IMR-90 (cell line): ENCODE measurements at places on chromosomes 3 and 15. TPM values are rescaled to one million over a fixed set of nuclear protein-coding genes. Genes with fewer than 3 reads are reported as not detected.

DNA sequence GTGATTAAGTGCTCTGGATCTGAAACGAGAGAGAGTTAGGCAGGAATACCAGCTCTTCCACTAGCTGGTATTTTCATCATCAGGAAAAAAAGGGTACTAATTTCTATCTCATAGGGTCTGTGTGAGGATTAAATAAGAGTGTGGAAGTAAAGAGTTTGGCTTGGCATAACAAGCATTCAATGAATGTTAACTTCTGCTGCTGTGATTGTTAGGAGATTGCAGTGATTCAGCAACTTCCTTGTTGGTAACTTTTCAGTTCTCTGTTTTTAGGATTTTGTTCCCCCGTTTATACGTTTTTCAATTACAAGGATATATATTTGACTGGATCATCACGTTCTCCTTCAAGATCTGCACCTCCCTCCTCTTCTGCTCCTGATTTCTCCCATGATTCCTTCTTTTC is 65.9 kb upstream of the MYO5C start:
- DNase-seq, result no peak

GRCh38 chr3:180416111-180416594 is 185.8 kb upstream of the TTC14 start:
- peak; percentile 35 for DNase-seq

TRH gene
- not detected in 2 replicates for total RNA-seq

GRCh38 chr3:58144478-58145325 is 66.1 kb downstream of the DNASE1L3 start:
- no peak for DNase-seq

DNA sequence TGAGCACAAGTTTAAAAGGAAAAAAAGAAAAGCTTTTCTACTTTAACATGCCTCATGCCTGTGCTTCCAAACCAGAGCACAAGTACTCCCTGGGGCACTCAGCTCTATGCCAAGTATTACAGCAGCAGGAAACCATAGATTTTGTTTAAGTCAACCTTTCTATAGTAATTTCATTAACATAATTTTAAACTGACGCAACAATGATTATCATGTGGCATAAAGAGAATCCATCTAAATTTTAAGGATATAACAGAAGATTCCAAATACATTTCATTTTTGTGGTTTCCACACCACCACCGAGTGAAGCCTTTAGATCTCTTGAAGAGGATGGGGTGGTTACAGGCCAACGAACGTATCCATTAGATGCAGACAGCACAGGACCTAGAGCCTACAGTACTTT is 112.1 kb downstream of the TNIK start:
- no peak for DNase-seq

P2RY13 gene
- not detected in 2 replicates for total RNA-seq

NEO1 gene
- 16.3 and 18.3 TPM in 2 replicates for total RNA-seq

DNA sequence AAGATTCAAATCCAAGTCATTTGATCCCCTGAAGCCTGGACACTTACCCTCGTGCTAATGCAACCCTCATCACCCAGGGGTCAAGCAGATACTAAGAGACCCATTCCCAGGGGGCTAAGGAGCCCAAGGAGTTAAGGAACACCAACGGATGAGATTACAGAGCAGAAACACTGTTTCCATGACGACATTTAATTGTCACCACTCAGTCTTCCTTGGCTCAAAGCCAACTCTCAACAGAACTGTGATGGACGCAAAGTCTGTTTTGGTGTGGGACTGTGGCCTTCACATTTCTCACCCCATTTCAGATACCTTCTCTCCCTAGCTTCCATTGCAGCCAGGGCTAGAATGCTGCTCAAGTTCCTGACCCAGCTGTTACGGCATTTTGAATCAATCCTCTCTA is 383.5 kb upstream of the WNT5A start:
- DNase-seq, result no peak

PLA2G4E gene
- total RNA-seq, result not detected in 2 replicates

MASP1 gene
- 13.1 TPM in 2 replicates for total RNA-seq

SMCO1 gene
- total RNA-seq, result not detected in 2 replicates

DNA sequence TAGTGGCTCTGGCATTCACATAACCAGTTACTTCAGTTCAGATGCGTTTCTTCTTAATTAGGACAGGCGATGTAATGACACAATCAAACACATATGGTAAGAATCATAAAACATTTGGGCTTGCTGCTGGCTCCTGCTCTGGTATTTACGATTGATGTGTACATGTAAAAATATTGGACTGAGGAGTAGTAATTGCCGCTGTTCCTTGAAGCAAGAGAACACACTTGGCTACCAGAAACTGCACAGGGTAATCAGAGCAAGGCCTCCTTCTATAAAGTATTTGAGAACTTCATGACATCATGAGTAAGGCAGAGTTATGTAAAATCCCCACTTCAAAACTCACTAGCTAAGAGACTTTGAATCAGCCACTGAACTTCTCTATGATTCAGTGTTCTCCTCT is 158.1 kb downstream of the SSR3 start:
- DNase-seq, result no peak

ZNF620 gene
- total RNA-seq, result 0.72 and 0.83 TPM in 2 replicates

GRCh38 chr15:95784508-95784907 is 546.0 kb upstream of the NR2F2 start:
- no peak for DNase-seq
